ENCODE measurements at places on chromosomes 2 and 18.

DNA sequence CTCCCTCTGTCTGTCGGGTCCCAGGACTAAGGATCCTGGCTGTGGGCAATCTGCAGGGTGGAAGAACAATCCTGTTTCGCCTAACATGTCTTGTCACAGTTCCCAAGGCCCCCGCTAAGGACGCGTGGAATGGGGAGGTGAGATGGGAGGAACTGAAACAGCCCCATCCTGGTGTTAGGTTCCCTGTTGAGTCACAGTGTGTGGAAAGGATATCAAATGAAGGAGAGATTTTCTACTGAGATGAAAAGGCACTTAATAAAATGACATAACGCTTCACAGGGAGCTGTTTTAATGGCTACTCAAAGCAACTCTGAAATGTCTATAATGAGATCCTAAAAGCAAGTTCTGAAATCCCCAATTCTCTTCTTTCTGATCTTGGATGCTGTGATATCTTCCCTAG, 52.5 kb downstream of the RAB31 start:
- DNase-seq: no peak

GRCh38 chr18:42028247-42028832, 73.3 kb downstream of the PIK3C3 start:
- peak; percentile 15 for DNase-seq

DNA sequence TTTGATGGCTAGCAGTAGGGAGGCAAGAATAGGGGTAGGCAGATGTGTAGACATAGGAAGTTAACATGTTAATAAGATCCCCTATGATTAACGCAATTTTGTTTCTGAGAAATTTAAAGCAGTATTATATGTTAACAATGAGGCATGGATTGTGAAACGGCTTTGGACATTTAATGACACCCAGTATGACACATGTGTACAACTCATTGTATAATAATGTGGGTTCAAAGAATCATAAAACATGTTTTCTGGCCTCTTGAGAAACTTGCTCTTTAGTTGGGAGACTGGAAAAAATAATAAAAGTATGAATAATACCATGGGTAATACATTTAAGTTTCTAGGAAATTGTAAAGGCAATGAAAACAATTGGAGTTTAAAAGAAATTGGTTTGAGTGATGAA, 332.1 kb upstream of the CDH20 start:
- no peak for DNase-seq

- no peak for DNase-seq
Measured at GRCh38 chr18:22688877-22689496, 244.1 kb upstream of the RBBP8 start.

DNA sequence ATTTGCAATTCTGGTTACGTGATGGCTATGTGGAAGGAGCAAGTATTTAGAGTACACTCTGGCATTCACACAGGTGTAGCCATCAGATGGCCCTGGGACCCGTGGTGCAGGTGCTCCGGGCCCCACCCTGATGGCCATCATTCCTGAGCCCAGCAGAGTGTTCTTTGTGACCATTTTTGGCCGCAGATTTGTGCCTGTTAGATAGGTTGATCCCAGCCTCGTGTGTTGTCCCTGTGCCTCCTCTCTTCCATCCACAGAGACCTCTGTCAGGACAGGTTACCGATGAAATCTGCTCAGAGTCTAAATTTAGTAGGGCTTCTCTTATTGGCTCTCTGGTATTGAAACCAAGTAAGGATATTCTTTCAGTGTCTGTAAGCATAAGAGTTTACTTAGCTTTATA, 33.9 kb downstream of the MAPRE2 start:
- DNase-seq: no peak

DNA sequence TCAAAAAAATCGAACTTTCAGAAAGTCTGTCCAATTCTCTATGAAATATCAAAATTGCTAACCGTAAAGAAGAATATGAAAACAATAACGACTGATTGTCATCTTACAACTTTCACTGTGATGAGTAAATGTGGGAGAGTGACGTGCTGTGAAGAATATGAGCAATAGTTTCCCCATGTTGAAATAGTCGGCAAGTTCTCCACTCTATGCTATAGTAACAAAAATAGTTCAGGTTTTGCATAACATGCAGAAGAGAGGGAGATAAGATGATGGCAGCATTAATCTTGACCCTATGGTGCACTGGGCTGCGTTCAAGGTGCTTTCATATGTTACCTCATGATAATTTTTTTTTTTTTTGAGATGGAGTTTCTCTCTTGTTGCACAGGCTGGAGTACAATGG, 196.8 kb upstream of the CYRIA start:
- DNase-seq: no peak

- peak; percentile 7 for DNase-seq
Measured at GRCh38 chr2:206443735-206444527, 599 bp downstream of the ADAM23 start.

GRCh38 chr2:146489386-146489785, 1355.4 kb upstream of the ACVR2A start:
- no peak for DNase-seq

- DNase-seq: no peak
Measured at GRCh38 chr2:102735416-102736109, 26.3 kb upstream of the TMEM182 start.

GRCh38 chr2:20313659-20314058, 37.0 kb downstream of the PUM2 start:
- DNase-seq: no peak

DNA sequence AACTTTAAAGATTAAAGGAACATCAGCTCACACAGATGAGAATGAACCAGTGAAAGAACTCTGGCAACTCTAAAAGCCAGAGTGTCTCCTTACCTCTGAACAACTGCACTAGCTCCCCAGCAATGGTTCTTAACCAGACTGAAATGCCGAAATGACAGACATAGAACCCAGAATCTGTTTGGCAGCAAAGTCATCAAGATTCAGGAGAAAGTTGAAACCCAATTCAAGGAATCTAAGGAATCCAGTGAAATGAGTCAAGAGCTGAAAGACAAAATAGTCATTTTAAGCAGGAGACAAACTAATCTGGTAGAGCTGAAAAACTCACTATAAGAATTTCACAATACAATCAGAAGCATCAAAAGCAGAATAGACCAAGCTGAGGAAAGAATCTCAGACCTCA, 72.0 kb downstream of the STRADB start:
- DNase-seq: no peak

GRCh38 chr18:22974707-22975106, 41.6 kb downstream of the RBBP8 start:
- no peak for DNase-seq

DNA sequence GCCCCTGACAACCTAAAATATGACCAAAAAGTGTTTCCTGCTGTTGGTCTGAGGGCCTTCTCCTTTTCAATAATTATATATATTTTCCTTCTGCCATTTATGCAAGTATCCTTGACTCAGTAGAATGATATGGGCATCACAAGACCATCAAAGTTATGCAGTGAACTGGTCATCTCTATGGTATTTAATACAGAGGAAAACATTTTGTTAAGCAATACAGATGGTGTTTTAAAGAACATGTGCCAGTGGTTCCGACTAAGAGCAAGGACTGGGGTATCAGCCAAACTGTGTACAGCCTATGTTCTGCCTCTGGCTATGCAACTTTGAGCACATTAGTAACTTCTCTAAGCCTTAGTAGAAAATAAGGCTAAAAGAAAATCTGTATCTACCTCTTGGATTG, 179.0 kb downstream of the TRABD2A start:
- no peak for DNase-seq

GRCh38 chr2:112345030-112346027, 69.9 kb downstream of the ZC3H6 start:
- DNase-seq: no peak

- no peak for DNase-seq
Measured at GRCh38 chr18:55795101-55795669, 207.2 kb upstream of the TCF4 start.

DNA sequence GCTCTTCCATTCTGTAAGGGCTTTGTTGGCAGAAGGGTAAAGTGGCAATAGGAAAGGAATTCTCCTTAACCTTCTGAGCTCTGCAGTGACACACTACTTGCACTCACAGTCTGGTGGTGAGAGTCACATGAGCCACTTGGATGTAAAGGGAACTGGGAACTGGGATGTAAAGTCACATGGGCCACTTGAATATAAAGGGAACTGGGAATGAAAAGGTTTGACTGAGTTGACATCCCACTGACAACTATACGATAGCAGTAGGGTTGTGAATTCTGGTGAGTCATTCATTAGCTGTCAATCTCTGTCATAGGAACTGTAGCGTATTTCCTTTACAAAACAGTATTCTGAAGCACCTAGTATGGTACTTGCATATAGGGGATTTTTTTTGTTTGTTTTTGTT, 5.5 kb downstream of the RPE start:
- no peak for DNase-seq

DNA sequence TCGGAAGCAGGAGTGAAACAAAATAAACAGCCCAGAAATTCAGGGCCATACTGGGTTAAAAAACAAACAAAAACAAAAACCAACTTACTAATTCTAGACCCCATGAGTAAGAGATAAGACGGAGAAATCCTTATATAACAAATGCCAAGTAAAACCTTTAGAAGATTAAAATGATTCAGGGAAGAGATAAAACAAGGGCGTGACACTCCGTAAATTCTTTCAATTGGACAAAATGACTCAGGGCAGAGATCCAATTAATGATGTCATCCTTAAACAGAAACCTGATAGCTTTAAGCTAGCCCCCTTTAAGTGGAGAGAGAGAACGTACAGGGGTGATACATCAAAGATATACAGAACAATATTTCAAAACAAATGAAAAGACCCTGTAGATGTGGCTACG, 317.4 kb downstream of the NBAS start:
- DNase-seq: no peak

GRCh38 chr2:143513081-143513480, 383.9 kb downstream of the ARHGAP15 start:
- DNase-seq: peak; percentile 12

DNA sequence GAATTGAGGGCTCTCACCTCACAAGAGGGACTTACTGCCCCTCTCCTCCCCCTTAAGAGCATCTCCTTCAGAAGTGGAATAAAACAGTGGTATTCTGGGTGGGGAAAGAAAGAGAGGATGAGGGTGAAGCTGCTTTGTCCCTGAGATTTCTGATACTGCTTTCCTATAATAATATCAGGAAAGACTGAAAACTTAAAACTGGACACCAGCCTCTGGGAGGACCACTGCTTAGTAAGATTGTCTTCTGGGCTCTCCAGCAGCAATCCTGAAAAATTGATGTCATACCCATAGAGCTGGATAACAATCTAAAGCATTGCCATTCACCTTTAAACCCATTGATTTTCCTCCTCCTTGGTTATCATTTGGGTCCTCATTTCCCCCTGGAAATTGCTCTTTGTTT, 4.7 kb upstream of the HOXD4 start:
- DNase-seq: no peak

- no peak for DNase-seq
Measured at GRCh38 chr2:20676353-20677215, 9.6 kb downstream of the GDF7 start.

DNA sequence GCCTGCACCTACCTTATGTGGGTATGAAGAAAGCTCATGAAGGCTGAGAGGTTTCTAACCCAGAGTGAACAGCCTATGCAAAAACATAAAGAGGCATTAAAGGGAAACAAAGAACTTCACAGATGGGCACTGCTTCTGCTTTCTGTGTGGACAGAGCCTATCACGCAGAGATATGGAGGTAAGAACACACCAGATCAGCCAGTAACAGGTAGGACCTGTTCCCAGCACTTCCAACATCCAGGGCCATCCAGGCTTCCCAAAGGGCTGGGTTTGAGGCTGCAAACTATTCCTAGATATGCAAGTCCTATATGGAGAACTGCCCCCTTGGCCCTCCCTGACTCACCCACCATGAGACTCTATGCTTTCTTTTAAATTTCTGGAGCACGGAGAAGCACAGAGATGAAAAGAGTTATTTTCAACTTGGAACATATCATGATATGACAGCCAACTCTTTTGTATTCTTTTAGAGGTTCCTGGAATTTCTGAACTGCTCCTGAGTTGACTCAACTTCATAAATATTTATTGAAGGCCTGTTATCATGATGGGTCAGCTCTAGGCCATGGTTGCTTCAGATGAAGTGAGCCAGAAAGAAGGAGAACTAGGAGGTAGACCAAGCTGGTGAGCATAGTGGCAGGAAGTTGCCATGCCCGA, 77.4 kb upstream of the PPP1CB start:
- DNase-seq: no peak

GRCh38 chr18:32612651-32613050, 142.0 kb upstream of the GAREM1 start:
- DNase-seq: no peak

GRCh38 chr2:172389685-172390339, 37.6 kb upstream of the ITGA6 start:
- no peak for DNase-seq

- DNase-seq: no peak
Measured at GRCh38 chr2:160836755-160837154, 323.5 kb upstream of the TANK start.

DNA sequence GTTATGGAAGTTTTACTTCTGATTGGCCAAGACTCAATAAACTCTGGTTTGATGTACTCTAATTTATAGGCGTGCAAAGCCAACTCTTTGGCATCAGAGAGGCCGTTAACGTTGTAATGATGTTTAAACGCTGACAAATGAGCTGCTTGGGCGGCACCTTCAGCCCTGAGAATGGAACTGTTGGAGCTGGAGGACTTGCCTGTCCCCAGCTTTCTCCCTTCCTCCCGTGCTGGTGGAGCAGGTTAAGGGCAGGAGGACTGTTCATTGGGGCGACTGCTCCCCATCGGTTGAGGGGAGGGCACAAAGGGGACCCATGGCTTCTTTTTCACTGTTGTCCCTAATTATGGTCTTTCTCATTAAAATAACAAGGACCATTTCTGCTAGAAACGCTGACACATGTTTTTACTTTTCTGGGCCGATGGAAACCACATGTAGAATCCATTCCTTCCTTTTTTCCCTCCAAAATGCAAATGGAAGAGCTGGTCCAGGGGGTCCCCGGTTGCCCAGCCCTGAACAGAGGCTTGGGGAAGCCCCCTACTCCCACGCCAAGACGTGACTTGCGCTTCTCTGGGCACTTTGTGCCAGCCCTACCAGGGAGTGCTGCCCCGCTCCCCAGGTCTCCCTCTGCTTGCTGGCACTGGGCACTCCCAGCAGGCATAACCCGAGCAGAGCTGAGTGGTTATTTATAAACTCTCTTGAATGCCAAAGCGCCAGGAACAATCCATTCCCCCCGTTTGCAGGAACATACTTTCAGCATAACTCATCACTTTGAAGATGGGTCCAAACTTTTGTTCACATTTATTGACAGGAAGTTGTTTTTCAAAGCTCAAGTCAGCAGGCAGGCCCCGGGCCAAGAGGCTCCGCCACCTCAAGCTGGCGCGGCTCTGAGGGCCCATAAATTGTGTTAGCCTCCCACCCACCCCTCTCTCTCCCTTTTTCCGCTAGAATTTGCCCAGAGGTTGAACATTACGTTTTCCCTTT, 170.1 kb downstream of the ASB1 start:
- no peak for DNase-seq

GRCh38 chr2:10971888-10972260, 60.1 kb downstream of the KCNF1 start:
- DNase-seq: no peak

DNA sequence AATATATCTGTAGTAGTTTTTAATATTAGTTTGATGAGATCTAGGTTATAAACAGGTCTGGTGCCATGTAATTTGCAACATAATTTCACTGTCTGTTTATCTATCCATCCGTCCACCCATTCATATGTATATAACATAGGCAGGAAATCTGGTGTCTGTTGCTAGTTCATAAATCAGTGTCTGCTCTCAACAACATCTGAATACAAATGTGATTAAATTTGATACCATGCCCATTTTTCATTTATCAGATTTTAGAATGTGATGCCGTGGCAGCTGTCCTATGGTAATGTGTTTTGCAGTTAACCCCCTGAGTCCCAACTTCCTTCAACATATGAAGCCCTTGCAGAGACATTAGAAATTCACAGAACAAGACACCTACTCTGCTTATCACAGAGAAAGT, 228.4 kb downstream of the CMPK2 start:
- no peak for DNase-seq

Data from activated naive CD4-positive, alpha-beta T cell treated with Interleukin-2 at 50 U/mL for 16 hours (primary cell).